ENCODE measurements at places on chromosomes 13 and 19.

- DNase-seq, result no peak
These were observed 15.2 kb downstream of the COL4A2 start for GRCh38 chr13:110322126-110322827.

- no peak for DNase-seq
These were observed 4.5 kb upstream of the TIMM44 start for GRCh38 chr19:7947939-7948338.

- DNase-seq, result no peak
These were observed 51.9 kb downstream of the ESD start for GRCh38 chr13:46745062-46745461.

DNA sequence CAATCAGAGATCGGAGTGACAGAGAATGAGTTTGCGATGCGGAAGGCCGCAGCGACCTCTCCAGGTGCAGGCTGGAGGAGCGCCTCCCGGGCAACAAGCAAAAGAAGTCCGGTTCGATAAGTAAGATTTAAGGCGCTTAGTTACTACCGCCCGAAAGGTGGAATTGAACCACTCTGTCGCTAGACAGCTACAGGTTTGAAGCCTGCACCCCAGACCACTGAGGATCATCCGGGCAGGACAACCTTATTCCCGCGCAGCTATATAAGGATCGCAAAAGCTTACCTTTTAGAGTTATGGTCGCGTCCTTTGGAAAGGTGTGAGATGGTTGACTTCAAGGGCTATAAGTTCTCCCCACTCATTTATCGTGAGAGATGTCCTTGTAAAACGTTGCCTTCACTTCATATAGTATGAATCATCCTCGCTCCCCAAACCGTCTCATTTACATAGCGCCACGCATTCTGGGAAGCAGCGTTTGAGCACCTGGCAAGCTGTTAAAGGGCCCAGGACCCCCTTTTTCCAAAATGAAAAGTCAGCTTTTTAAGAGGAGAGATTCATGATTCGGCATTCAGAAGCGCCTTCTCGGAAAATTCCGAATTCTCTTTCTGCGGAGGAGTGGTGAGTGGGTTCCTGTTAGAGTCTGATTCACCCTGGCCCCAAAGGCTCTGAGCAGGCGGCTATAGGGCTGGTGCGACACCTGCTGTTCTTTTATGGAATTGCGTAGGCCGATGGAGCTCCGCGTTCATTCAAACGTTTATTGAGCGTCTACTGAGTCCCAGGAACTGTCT is 10.8 kb downstream of the FOSB start:
- DNase-seq, result peak; percentile 80

DNA sequence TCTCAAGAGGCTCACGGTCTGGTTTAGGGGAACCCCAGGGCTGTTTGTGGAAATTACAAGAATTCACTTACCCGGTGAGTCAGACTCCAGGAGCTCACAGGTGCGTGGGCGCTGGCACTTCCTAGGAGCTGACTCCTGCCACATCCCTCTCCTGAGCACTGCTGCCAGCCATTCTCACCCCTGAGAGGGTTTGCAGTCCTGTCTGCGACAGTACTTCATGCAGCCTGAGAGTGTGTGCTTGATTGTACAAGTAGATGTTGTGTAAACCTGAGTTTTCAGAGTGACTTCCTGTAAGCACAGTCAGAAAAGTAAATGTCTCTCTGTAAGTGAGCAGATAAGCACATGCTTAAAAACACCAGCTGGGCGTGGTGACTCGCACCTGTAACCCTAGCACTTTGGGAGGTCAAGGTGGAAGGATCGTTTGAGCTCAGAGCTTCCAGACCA is 8.1 kb downstream of the MRPL4 start:
- no peak for DNase-seq

DNA sequence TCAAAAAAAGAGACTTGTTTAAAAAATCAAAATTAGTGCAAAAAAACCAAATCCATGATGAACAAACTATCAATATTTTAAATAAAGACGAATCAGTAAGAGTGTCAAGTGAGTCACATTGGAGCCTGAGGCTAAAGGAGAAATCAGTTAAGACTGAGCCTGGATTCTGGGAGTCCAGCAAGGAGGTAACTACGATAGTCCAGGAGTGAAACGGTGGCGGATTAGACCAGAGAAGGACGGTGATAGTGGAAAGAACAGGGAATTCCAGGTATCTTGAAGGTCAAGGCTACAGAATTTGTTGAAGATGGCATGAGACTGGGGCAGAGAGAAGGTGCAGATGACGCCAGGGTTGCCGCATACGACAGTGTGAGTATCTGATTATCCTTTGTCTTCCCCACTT is 7.0 kb upstream of the NPAS1 start:
- no peak for DNase-seq

DNA sequence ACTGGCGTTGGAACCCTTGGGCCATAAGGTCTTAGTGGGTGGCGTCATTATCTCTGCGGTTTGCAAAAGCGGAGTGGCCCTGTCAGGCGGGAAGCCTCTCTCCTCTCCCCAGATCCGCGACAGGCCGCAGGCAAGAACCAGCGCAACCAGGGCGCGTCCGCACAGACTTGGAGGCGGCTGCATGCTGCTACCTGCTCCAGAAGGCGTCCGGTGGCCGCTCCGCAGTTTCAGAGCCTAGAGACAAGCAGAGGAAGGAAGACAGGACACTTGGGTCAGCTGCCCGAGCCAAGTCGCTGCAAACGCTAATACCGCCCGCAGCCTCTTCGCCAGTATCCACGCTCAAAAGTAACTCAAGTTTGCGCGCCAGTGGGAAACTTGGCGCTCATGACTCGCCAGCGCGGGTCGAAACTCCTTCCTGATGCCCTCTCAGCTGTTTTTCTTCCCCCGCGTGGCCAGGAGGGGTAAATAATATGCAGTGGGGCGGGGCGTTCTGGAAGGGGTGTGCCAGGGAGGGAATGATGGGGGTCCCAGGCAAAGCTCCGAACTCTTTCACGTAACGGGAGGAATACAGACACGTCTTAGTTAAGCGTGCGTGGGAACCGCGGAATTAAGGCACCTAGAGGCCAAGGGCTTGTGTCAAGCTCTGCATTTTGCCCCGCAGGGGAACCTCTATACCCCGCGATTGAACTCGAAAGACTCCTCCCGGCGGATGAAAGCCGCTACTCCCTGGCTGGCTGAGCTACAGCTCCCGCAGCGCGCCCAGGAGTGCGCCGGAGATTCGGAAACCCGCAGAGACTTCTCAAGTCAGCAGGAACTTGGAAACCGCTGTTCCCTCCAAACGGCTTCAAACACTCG is at the start of gene EDNRB:
TSS of gene EDNRB (minus strand) at position 441 of the 855 bp plus-strand sequence. CDS start at position 183, 258 bp downstream.
- DNase-seq, result peak; percentile 56

- no peak for DNase-seq
These were observed 4.7 kb upstream of the UBE2M start for GRCh38 chr19:58563034-58563573.

GRCh38 chr13:94313321-94313910 is 166.1 kb downstream of the DCT start:
- no peak for DNase-seq

GRCh38 chr13:105599477-105600037 is 935.9 kb downstream of the EFNB2 start:
- DNase-seq, result no peak

DNA sequence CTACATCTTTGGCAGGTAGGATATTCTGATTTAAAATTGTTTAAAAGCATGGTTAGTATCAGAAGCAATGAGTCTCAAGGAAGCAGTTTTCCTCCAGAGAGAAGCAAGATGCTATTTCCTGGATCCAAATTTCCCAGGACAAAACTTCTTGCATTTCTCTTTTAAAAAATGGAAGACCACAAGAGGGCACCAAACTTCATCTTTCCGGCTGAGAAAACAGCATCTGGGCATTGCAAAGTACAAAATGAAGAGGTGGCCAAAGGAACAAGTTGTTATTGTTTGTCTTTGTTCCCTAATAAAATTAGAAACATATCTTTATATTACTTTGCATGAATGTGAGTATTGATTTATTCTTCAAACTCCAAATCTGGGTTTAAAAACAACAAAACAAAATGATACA is 60.0 kb upstream of the LRCH1 start:
- peak; percentile 29 for DNase-seq

GRCh38 chr13:41059456-41060081 is 1.7 kb upstream of the WBP4 start:
- DNase-seq, result no peak

- no peak for DNase-seq
These were observed 15.8 kb downstream of the ARHGAP33 start for GRCh38 chr19:35790981-35791813.

- DNase-seq, result no peak
These were observed 2504.6 kb downstream of the PCDH9 start for GRCh38 chr13:64725492-64725891.

GRCh38 chr13:51440381-51440780 is 12.5 kb downstream of the INTS6 start:
- no peak for DNase-seq

DNA sequence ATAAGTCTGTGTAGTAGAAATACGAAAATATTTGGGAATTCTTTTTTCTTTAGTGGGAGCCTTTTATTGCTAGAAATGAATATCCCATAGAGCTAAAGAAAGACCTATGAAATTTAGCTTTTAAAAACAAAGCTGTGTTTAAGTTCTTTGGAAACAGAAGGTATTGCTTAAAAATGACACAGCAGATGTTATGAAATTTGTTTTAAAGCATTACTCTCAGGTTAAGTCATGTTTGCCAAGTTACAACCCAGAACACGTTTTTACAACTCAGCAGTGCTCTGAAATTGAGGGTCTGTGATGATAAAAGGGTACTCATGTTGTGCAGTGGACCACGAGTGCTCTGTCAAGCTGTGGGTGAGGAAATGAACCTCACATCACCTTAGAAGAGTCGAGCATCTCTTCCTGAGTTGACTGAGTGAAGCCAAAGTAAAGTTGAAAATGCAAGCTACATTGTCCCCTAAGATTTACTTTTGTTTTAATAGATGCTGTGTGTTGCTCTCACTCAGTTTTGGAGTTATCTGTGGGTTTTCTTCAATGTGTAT is 161.1 kb downstream of the SHISA2 start:
- DNase-seq, result no peak

- no peak for DNase-seq
These were observed 20.3 kb downstream of the SPATA13 start for GRCh38 chr13:24180750-24181377.
